ENCODE measurements at places on chromosomes 2 and 18. TPM values are rescaled to one million over a fixed set of nuclear protein-coding genes. Genes with fewer than 3 reads are reported as not detected.

The CIB4 gene
- total RNA-seq: not detected

The ACADL gene
- 0.66 TPM for total RNA-seq

The CAPN14 gene
- 0.33 TPM for total RNA-seq

The CDH7 gene
- total RNA-seq: not detected

The ANTXR1 gene
- 39.4 TPM for total RNA-seq

The OTOS gene
- 1.2 TPM for total RNA-seq

The DLGAP1 gene
- total RNA-seq: 3.1 TPM

The TRIM54 gene
- not detected for total RNA-seq

The TPGS2 gene
- total RNA-seq: 180 TPM

The ASB18 gene
- total RNA-seq: not detected

The ODC1 gene
- 147 TPM for total RNA-seq

The CXCR1 gene
- total RNA-seq: not detected
